Umbilical cord (tissue), 2 donors: ENCODE measurements at places on chromosomes 5 and 9.

DNA sequence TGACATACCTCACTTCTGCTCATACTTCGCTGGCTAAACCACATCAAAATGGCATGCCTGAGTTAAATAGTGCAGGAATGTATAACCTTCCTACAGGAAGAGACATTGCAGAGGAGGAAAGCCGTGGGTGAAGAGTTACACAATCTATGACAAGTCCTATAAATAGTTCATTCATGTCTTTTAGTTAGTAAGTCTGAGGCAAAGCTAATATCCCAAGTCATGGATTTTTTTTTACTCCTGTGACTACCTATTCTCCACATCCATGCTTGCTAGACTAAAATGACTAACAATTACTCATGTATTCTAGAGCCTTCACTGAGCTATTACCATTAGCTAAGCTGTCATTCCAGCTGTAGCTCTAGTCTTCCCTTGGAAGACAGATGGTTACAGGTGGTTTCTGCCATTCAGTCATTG lies 391.3 kb downstream of the NR2F1-AS1 start:
- DNase-seq = no peak

- peak; percentile 24 for DNase-seq
These were observed 46.1 kb upstream of the RIC1 start for GRCh38 chr9:5582835-5583195.

DNA sequence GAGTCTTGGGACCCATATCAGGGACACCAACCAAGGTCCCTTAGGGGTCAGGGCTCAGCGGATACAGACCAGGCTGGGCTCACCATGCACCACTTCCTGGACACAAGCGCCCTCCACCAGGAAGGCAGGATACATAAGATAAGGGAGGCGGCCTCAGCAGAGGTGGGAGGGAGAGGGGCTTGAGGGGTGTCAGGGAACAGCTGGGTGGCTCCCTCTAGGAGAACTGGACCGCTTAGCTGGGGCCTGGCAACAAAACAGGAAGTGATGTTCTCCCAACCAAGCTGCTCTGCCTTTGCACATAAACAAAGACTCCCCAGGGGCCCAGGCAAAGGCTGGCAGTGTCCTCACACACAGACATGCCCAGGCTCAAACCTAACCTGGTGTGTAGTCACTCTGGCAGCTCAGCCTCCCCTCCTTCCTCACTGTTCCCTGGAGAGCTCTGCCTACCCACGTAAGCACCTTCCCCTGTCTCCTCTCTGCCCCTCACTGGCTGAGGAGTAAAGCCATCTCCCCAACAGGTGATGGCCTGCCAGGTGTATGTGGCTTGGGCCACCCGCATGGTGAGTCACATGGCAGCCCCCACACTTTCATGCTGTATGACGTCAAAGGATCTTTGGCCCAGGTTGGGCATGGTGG lies 5.8 kb upstream of the BICD2 start:
- DNase-seq = peak; percentile 48

DNA sequence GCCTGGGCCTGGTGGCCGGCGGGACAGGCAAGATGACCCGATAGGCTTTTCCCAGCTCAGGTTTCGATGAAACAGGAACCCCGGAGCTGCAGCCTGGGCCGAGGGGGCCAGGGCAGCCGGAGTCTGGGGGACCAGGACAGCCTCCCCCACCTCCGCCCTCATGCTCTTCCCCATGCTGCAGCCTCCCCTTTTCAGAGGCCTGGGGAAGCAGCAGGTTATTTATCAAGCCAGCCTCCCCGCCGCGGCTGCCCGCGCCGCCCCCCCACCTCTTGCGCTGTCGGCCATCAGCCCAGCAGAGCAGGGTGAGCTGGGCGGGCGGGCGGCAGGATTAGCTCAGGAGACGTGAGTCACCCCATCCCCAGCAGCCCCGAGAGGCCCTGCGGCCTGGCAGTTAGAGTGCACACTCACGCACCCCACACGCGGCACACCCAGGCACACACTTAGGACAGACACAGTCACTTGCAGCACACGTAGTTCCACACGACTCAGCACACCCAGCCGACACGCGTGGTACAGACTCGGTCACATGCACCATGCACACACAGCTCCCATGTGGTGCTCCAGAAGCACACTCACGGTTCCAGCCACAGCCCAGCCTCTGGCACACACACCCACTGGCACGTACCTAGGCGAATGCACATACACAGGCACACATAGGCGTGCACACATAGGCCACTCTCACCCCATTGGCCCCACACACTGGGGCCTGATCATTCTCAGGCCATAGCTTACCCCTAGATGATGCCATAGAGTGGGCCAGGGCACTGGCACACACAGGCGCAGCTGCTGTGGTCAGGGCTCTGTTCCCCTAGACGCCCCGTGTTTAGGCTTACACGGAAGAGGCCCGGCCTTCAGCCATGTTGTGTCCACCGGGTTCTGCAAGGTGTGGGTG lies 13.0 kb downstream of the CXXC5 start:
- DNase-seq = peak; percentile 95

DNA sequence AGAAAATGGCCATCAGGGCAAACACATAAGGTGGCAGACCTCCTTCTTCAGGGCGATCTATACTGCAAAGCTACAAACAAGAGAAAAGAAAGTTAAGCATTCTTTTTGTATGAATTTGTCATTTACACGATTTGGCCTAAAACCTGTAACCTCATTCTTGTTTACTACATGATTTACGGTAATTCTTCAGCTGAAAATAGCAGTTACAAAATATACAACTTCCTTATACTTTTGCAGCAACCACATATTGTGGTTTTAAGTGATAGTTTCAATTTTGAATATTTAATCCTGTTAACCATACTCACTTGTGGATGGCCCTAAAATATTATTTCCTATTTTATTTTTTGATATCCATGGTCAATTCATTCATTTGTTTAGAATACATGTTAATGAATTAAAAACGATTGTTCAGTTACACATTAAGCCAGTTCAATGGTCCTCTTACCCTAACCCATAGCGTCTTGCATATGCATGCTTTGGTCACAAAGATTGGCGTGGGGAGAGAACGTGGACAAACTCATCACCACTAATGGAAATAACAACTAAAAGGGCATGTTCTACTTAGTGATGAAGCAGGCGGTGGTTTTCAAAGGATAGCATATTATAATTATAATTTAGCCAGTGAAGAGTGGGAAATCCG lies 16.6 kb downstream of the TUT7 start:
- DNase-seq = no peak

- peak; percentile 30 for DNase-seq
These were observed 46.7 kb downstream of the MYO10 start for GRCh38 chr5:16889203-16889971.

DNA sequence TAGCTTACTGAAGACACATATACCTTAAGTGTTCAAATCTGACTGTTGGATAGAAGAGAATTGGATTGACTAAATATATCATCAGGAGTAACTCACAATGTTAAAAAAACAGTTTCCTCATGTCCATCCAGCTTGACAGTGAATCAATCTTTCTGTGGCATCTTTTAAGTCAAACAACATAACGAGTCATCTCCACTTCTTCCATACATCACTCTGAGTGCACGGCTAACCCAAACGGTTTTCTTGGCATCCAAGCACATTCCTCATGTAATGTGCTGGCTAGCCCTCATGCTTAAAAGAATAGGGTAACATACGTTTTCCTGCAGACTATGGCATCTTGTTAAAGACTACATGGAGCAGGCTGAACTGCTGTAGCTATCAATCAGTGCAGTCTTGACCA lies 291.5 kb upstream of the TRPC7 start:
- DNase-seq = no peak

- no peak for DNase-seq
These were observed 17.7 kb downstream of the EFCAB9 start for GRCh38 chr5:172211676-172212075.

DNA sequence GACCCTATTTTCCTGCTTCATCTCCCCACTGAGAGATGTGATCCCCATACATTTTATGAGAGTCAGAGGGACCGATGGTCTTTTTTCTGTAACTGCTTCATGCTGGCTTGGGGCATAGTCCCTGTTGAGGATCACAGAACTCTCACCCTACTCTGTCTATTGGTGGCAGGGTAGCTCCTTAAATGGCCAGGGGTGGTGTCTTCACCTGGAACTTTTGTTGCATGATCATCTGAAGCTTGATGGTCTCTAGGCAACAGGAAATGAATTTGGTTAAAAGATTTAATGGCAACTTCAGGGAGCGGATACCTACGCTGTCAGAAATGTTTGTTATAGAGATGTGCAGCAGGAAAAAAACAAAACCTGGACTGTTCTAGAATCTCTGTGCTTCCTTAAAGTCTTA lies 87.0 kb upstream of the GLIS3 start:
- no peak for DNase-seq

- no peak for DNase-seq
These were observed 6.7 kb downstream of the CDC37L1 start for GRCh38 chr9:4686112-4686511.

DNA sequence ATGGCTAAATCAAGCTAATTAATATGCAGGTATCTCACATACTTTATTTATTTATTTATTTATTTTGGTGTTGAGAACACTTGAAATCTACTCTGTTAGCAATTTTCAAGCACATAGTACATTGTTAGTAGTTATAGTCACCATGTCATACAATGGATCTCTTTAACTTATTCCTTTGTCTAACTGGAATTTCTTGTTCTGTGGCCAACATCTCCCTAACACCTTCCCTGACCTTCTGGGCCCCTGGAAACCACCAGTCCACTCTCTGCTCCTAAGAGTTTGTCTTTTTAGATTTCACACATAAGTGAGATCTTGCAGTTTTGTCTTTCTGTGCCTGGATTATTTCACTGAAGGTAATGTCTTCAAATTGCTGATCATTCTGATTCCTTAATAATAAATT lies 229.1 kb downstream of the SEMA5A start:
- DNase-seq = no peak
